GM10248 (cell line): ENCODE measurements at places on chromosomes 2 and 18.

DNA sequence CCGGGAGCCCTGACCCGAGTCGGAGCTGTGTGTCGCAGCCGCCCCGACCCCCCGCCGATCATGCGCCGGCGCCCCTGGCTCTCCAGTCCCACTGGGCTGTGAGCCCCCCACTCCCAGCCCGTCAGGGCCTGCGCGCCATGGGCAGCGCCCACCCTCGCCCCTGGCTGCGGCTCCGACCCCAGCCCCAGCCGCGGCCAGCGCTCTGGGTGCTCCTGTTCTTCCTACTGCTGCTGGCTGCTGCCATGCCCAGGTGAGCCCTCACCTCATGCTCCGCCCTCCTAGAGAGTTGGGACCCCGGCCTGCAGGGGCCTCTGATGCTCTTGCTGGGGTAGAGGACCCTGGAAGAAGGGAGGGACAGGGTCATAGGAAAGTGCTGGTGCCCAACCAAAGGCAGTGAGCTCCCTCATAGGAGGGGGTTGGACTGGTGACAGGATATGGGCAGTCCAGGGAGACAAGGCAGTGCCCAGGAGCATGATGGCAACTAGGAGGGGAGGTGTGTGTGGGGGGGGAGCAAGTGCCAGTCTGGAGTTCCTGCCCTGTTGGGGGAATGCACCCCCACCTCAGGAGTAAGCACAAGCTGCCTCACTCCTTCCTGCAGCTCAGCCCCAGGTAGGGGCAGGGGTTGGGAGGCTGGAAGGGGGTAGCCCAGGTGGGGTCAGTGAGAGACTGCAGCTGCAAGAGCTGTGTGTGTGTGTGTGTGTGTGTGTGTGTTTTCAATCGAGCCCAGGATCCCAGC is 375 bp downstream of the WNT10A start:
- no peak for DNase-seq

DNA sequence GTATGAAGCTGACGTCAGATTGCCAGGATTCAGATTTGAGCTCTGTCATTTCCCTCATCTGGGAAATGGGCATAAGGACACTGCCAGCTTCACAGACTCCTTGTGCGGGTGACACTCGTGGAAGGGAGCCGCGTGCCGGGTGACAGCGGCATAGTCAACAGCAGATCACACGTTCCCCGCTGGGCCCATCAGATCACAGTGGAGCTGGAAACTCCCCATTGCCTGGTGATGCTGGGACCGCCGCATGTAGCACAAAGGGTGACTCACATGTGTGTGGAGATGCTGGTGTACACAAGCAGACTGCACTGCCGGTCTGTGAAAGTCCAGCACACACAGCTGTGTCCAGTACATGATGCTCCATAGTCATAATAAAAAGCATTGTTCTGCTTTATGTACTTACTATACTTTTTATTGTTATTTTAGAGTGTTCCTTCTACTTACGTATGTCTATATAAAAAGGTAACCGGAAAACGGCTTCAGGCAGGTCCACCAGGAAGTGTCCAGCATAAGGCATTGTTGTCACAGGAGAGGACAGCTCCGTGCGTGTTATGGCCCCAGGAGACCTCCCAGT is 31.8 kb downstream of the SALL3 start:
- no peak for DNase-seq

- DNase-seq: no peak
These were observed 8.1 kb downstream of the PFN4 start for GRCh38 chr2:24115057-24115456.

DNA sequence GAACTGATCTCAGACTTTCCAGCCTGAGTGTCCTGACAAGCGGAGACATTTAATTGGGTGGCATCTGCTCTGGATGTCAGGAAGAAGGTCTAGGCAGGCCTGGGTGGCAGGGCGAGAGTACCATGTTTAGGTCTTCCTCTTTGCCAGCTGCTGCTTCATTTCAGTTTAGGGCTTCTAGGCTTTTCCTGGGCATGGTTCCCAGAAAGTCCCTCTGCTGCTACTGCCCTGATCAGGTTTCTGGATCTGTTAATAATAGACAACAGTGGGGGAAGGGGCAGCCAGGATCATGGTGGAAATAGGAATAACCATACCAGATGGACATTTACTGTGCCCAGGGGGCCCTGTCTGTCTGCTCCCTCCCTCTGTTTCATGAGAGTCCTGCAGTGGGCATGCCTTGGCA is 2.3 kb upstream of the PLCD4 start:
- no peak for DNase-seq

GRCh38 chr18:10320791-10321190 is 133.6 kb upstream of the APCDD1 start:
- DNase-seq: no peak

- DNase-seq: no peak
These were observed 9.9 kb downstream of the OR6B3 start for GRCh38 chr2:240043279-240043989.

GRCh38 chr2:239619369-239619768 is 218.5 kb upstream of the HDAC4 start:
- DNase-seq: no peak

DNA sequence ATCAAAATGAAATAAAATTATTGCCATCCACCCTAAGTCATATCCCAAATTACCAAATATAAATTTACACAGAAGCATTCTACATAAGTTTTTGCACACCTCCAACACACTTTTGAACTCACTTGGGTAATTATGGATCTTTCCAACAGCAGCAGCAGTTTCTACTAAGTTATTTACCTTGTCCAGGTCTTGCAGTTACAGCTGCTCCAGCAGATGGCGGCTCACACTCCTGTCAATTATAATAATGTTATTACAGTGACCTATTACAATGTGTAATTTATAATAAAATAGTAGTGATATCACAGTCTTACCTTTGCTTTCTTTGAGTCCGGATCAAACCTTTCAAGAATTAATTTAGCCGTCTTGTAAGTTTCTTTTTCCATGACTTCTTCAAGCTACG is 37.9 kb downstream of the LNPK start:
- no peak for DNase-seq

GRCh38 chr2:4190548-4190947 is 487.2 kb downstream of the DCDC2C start:
- DNase-seq: no peak

- no peak for DNase-seq
These were observed 17.6 kb downstream of the NEB start for GRCh38 chr2:151716721-151717120.

- no peak for DNase-seq
These were observed 42.2 kb upstream of the OTOF start for GRCh38 chr2:26520148-26520449.

GRCh38 chr2:38141501-38141900 is 65.5 kb upstream of the CYP1B1 start:
- DNase-seq: no peak

DNA sequence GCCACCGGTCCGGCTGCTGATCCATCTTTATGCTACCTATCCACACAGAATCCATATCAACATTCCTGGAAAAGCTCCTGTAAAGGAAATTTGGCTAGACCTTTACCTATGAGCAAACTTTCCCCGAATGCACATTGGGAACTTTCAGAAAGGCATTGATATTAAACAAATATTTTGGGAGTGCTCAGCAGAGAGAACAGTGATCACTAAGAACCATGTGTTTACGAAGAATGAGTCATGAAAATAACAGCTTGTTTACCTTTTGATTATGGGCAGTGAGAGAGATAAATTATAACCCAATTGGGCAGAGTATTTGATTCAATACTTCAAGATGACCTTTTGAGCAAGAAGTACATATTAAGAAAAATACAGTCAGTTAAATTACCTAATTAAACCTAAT is 189.7 kb upstream of the CDH2 start:
- no peak for DNase-seq

DNA sequence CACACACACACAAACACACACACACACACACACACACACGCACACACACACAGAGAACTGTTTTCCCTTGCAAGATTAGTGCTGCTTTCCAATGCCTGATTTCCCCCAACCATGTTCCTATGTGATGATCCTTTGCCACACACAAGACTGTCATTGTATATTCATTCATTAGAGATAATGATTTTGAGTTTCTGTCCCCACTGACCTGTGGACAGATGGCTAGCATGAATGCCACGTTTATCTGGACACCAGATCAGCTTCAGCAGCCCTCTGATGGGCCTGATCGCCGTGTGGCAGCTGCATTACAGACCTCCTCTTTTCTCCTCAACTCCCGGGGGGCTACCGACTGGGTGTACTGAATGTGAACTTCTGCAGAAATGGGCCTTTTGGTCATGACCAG is 353.0 kb downstream of the MYCN start:
- no peak for DNase-seq

- DNase-seq: no peak
These were observed 260.6 kb downstream of the PAX3 start for GRCh38 chr2:222038067-222038802.

DNA sequence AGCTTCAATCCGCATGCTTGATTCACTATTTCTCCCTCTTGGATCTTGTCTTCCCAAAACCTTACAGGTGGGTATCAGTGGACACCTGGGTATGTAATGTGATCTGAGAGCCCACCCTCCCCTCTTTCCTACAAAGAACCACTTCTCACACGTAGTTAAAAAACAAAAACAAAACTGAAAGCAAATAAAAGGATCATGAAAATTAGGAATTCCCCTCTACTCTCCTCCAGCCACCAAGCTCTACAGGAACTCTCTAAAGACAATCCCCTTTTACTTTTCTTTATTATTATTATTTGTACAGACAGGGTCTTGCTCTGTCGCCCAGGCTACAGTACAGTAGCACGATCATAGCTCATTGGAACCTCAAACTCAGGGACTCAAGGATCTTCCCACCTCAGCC is 40.8 kb upstream of the MYO1B start:
- DNase-seq: peak; percentile 15

DNA sequence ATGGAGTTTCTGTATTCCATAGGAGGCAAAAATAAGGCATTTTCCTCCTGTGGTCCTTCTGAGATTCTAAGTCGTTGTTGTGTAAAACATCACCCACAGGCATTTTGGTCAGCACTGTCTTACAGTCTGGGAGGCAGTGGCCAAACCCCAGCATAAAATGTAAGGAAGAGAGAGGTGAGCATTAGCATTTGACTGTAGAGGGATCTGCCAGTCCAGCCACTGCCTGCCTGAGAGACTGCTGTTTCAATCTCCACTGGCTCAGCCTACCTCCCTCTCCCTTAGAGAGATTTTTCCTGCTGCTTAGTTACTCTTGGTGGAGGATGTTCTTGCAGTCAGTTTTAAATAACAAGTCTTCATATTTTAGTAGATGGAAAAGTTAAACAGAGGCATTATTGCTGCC is 77.0 kb downstream of the ARHGEF33 start:
- no peak for DNase-seq

- no peak for DNase-seq
These were observed 655.2 kb downstream of the RNF144A start for GRCh38 chr2:7572450-7572849.

DNA sequence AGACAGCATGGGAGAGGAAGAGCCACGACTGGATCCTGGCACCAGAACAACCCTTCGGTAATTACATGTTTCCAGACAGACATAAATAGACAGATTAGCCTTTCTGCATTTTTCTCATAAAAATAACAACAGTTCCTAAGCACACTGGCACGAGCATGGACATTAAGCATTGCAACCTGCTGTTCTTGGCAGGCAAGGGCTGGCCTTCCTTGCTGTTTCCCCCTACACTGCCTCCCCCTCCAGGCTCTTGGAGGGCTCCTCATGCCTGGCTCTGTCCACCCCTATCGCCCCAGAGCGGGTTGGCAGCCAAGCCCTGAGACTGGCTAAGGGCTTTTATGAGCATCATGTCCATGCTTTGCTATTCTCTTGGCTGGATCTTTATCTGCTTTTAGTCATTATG is 89.6 kb downstream of the TTC32 start:
- DNase-seq: no peak

- DNase-seq: no peak
These were observed 186.2 kb downstream of the SNTG2 start for GRCh38 chr2:1136846-1137245.

DNA sequence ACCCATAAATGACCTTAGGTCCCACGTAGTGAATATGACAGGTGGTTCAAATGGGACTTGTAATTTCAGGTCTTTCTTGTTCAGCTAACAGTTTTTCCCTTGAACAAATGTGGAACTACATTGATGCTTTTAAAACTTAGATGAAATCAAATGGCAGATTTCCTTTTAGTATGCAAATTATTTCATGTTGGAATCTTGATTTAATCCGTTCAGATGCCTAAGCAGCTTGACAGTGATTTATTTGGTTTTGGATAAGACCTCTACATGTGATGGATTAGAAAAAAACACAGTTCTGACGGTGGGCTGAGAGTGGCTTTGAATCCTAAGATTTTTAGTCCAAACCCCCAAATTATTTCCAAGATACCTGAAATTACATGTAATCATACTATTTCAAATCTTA is 16.9 kb downstream of the SCYGR4 start:
- no peak for DNase-seq

DNA sequence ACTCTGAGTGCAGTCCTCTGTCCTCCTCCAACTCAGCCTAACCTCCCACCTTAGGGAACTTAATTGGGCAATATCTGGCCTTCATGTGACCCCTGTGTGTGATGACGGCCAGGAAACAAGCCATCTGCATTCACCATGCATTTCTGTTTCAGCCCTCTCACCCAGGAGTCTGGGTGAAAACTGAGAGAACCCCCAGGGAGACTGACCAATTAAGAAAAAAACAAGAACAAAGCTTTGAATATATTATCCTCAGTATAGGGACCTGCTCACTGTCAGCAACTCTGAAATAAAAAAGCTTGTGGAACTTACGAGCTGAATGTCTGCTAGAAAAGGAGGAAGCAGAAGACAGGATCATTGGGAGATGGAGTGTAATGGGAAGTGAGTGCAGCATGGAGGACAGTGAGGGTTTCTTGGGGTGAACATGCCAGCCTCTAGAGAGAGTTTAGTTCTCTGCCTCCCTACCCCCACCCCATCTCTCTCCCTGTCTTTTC is 9.5 kb downstream of the MAPRE2 start:
- no peak for DNase-seq

- DNase-seq: peak; percentile 22
These were observed at the start of gene EFEMP1 for GRCh38 chr2:55923091-55923981. Gene EFEMP1 (minus strand): TSS chr2:55923782. CDS start chr2:55922440, 1,342 bp downstream.

DNA sequence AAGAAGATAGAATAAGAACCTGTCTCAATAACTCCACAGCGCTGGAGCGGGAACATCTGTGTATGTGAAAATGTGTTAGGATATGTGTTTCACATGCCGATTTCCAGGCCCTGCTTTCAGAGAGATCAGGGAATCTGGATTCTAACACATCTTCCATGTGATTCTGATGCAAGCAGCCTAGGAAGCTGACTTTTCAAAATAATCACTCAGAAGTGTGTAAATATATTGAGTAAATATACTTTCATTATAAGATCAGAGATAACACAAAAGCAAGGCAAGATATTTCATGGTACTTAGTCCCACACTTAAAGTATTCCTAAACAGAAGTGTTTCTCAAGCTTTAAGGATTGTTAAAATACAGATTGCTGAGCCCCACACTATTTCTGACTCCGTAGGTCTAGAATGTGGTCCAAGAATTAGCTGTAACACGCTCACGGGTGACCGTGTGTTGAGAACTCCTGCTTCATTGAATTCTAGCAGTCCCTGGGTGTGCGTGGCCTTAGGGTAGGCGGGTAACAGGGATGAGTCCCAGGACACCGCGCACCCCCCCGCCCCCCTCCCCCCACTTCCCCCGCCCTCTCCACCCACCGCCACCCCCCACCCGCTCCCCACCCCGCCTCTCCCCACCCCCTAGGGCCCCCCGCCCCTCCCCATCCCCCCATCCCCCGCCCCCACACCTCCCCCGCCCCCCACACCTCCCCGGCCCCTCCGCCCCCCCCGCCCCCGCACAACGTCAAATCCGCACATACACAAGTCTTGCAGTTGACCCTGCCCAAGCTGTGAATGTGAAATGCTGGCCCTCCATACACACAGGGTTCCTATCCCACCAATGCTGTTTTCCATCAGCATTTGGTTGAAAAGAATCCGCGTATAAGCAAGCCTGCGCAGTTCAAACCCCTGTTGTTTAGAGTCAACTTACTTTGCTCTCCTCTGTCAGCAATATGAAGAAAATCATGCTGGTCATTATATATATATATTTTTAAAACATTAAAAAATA is 94.2 kb upstream of the SLC39A10 start:
- DNase-seq: no peak
